NCI-H187 (cell line): ENCODE measurements at places on chromosomes 3 and 15.

GRCh38 chr15:32990071-32990470, 204.4 kb downstream of the FMN1 start:
- no peak for DNase-seq

DNA sequence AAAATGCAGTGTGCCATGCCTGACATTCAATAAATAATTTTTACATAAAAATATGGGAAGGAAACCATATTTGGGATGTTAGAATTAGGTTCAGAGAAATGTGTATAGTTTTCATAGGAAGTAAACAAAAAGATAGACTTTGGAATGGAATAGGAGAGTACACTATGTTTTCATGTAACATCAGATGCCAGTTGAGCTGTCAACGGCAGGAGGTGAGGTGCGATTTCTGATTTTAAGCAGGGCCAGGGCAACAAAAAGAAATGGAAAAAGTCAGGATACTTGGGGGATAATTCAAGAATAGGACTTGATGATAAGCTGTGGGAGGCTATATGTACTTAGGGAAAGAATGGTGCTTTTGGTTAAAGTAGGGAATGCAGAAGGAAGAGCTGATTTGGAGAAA, 639.5 kb downstream of the OTOL1 start:
- DNase-seq: no peak

- no peak for DNase-seq
Observed at GRCh38 chr15:68492855-68493254, 60.9 kb upstream of the ITGA11 start.

DNA sequence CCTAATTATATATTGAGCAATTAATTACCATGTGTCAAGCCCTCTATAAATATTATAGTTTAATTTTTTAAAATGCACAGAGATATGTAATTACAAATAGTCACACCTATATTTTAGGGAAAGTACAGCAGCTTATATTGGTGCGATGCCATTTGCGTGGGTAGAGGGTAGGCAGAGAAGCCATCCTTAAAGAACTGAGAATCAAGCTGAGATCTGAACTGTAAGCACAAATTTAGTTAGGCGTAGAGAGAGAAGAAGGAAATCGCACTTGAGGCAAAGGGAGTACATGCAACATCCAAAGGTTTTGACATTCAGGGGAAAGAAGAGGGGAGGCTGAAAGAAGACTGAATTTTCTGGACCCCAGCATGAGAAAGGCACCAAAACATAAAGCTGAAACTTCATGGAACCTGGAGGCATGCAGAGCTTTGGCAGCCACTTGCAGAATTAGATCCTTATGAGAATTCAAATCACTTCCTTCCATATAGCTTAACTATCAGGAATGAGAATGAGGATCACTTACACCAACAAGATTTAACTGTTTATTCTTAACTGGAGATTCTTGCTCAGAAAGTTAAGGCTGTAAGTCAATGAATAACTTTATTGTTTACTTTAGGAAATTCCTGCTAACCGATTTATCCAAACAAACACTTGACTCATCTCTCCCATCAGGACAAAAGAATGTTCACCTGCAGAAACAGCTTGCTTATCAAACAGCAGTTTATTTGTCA, 114.3 kb downstream of the TGFBR2 start:
- no peak for DNase-seq
